Kasumi-1 (cell line): ENCODE measurements at places on chromosomes 11 and 22.

- peak; percentile 70 for DNase-seq
These were observed 24.5 kb downstream of the PISD start for GRCh38 chr22:31637447-31637890.

- DNase-seq, result no peak
These were observed 22.7 kb downstream of the LINC01488 start for GRCh38 chr11:69504127-69504526.

- DNase-seq, result no peak
These were observed 64.6 kb downstream of the AMOTL1 start for GRCh38 chr11:94832604-94833235.

GRCh38 chr11:108985945-108986279 lies 321.0 kb downstream of the DDX10 start:
- DNase-seq, result no peak

- peak; percentile 78 for DNase-seq
These were observed 12.2 kb upstream of the NPAS4 start for GRCh38 chr11:66408488-66409214.

- no peak for DNase-seq
These were observed 151.6 kb upstream of the BLID start for GRCh38 chr11:122267602-122268001.

GRCh38 chr22:23749841-23750301 lies 1.0 kb downstream of the ZNF70 start:
- DNase-seq, result peak; percentile 49

DNA sequence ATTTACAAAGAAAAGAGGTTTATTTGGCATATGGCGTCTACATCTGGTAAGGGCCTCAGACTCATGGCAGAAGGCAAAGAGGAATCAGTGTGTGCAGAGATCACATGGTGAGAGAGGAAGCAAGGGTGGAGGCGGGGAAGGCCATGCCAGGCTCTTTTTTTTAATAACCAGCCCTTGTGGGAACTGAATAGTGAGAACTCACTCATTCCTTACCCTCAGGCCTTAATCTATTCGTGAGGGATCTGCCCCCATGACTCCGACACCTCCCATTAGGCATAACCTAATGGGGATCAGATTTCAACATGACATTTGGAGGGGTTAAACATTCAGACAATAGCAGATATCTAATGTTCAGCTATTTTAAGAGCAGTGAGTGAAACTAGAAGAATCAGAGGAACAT lies 55.7 kb downstream of the ATM start:
- DNase-seq, result no peak

GRCh38 chr11:125188021-125188420 lies 23.5 kb downstream of the PKNOX2 start:
- DNase-seq, result no peak

GRCh38 chr11:26493616-26494015 lies 78.4 kb downstream of the MUC15 start:
- no peak for DNase-seq

DNA sequence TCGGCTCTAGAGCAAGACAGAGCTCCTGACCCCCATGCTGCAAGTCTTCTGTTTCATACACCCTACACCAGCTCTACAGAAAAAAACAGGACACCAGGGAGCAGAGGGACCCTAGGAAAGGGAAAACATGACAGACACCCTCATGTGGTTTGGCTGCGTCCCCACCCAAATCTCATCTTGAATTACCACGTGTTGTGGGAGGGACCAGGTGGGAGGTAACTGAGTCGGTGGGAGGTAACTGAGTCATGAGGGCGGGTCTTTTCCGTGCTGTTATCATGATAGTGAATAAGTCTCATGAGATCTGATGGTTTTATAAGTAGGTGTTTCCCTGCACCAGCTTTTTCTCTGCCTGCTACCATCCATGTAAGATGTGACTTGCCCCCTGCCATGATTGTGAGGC lies 6.6 kb upstream of the C22orf39 start:
- DNase-seq, result no peak
